ENCODE measurements at places on chromosomes 3 and 15.

DNA sequence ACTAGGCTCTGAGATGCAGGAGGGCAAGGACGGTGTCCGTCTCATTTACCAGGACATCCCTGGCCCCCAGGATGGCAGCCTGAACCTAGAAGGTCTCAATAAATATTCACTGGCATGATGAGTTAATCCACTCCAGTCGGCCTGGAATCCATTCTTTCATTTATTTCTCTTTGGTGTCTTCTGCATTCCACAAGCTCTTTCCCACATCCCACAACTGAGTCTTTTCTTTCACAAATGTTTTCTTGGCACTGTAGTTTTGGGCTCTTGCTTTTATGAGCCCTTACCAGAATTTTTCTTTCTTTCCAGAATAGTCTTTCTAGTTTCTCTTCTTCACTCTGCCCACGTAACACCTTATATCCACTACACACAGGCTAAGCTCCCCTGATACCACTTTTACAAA is 778.0 kb downstream of the AGBL1 start:
- DNase-seq, result no peak

GRCh38 chr3:191680989-191681597 is 220.1 kb downstream of the PYDC2 start:
- no peak for DNase-seq

DNA sequence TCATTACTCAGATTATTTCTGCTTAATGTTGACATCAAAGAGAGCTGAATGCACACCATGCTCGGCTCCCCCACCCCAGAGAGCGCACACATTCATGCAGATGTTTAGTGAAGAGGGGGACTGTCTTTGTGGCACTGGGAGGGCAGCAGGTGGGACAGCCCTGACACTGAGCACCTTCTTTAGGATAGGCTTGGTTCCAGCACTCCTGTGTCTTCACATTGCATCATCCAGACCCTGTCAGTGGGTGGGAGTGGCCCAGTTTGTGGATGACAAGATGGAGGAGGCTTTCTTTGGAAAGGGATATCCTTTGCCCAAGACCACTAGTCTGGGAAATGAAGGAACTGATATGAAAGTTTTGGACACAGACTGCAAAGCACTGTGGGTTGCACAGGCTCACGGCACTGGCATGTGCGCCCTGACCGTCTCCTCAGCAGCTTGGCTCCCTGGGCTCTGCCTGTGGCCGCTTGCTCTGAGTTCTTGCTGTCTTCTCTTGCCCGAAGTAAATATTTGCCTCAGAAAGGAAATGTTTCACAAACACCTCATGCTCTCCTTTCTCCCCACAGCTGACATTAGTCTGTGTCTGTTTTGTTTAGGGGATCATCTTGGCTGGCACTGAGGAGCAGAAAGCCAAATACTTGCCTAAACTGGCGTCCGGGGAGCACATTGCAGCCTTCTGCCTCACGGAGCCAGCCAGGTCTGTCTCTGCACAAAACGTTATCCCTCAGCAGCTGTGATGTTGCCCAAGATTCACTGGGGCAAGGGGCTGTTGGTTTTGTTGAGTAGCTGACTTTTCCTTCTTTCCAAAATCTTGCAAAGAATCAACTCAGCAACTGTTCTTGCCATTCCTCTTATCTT is 16.6 kb downstream of the ACAD9 start:
- no peak for DNase-seq

DNA sequence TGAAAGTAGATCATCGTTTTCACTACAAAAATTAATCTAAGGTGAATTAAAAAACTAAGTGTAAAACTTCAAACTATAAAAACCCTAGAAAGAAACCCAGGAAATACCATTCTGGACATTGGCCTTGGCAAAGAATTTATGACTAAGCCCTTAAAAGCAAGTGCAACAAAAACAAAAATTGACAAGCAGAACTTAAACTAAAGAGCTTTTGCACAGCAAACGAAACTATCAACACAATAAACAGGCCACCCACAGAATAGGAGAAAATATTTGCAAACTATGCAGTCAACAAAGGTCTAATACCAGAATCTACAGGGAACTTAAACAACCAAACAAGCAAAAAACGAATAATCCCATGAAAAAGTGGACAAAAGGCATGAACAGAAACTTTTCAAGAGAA is 302.0 kb downstream of the CHST2 start:
- DNase-seq, result no peak

- no peak for DNase-seq
Observed at GRCh38 chr3:42275217-42275616, 9.2 kb upstream of the CCK start.

- no peak for DNase-seq
Observed at GRCh38 chr3:138317687-138318086, 12.0 kb downstream of the NME9 start.

- DNase-seq, result no peak
Observed at GRCh38 chr3:23884481-23884880, 32.3 kb downstream of the NKIRAS1 start.

DNA sequence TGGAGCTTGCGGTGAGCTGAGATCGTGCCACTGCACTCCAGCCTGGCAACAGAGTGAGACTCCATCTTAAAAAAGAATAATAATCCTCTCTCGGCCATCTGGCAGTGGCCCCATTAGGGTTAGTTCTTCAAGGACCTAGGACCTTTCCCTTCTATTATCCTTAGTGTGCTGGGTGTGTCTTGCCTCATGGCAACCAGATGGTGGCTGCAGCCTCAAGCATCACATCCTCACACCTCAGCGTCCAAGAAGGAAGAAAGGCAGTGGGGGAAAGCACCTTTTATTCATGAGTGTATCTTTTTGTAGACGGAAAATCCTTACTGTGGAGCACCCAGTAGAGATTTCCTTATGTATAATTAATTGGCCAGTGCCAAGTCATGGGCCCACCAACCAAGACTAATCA is 42.7 kb upstream of the TFRC start:
- DNase-seq, result no peak

Data from RWPE2 (cell line).